ENCODE measurements at places on chromosomes 2 and 18.
A peak's percentile ranks its signal among the peaks of the same experiment; 100 is the strongest.

DNA sequence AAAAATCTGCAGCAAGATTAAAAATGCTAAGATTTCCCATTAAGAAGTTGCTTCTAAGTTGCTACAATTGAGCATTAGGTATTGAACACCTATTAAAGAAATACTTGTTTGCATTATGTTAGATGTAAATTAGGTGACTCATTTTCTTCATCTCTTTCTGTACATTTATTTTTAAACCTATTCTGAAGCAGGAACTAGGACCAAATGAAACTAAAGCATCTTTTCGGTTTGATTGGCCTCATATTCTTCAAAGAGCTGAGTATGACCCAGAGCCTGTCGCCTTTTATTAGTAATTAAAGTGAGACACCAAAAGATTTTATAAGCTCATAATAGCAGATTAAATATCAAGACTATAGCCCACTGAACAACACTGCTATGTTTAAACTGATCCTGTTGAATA lies 83.4 kb upstream of the ZEB2 start:
- no peak for DNase-seq

- DNase-seq, result peak; percentile 4
Observed at GRCh38 chr2:241507430-241508239, 749 bp downstream of the STK25 start.

GRCh38 chr18:9867071-9867594 lies 18.6 kb upstream of the TXNDC2 start:
- no peak for DNase-seq

DNA sequence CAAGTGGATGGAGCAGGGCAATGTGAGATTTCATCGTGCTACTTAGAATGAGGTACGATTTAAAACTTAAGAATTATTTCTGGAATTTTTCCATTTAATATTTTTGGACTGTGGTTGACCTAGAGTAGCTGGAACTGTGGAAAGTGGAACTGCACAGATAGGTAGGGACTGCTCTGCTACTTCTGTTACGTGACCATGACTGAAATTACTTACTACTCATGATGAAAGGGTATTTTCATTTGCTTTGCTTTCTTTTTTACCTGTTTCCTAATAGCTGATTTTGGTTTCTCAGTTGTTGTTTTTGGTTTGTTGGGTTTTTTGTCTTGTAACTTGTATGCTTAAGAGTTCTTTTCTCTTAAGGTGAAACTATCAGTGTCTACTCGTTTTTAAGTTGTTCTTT lies 11.4 kb downstream of the UBE2E3 start:
- DNase-seq, result no peak

DNA sequence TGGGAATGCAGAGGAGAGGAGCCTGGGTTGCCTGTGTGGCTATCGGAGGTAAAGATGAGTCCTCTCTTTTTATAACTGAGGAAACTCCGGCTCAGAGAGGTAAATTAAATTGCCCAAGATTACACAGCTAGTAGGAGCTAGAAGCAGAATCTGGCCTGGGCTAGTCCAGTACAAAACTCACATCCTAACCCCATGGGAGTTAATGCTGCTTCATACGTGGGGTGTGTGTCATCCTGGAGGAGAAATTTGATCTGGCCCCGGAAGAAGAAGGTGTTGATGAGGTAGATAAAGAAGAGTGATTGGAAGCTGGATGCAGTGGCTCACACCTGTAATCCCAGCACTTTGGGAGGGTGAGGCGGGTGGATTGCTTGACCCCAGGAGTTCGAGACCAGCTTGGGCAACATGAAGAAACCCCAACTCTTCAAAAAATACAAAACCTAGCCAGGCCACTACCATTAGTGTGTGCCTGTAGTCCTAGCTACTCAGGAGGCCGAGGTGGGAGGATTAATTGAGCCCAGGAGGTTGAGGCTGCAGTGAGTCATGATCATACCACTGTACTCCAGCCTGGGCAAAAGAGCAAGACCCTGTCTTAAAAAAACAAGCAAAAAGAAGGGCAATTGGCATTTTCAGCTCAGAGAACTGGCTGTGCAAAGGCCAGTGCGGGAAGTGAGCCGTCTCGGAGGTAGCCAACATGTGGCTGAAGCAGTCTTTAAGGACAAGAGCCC lies 33.7 kb downstream of the CTIF start:
- no peak for DNase-seq

DNA sequence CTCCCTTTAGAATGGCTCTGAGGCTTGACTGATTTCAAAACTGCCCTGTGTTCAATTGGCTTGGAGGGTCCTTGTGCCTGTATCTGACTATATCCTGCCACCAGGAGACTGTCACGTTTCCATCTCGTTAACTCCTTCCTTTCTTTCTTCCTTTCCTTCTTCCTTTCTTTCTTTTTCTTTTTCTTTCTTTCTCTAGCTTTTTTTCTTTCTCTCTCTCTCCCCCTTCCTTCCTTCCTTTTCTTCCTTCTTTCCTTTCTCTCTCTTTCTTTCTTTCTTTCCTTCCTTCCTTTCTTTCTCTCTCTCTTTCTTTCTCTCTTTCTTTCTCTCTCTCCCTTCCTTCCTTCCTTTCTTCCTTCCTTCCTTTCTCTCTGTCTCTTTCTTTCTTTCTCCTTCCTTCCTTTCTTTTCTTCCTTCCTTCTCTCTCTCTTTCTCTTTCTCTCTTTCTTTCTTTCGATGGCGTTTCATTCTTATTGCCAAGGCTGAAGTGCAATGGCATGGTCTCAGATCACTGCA lies 38.1 kb upstream of the EML6 start:
- no peak for DNase-seq

DNA sequence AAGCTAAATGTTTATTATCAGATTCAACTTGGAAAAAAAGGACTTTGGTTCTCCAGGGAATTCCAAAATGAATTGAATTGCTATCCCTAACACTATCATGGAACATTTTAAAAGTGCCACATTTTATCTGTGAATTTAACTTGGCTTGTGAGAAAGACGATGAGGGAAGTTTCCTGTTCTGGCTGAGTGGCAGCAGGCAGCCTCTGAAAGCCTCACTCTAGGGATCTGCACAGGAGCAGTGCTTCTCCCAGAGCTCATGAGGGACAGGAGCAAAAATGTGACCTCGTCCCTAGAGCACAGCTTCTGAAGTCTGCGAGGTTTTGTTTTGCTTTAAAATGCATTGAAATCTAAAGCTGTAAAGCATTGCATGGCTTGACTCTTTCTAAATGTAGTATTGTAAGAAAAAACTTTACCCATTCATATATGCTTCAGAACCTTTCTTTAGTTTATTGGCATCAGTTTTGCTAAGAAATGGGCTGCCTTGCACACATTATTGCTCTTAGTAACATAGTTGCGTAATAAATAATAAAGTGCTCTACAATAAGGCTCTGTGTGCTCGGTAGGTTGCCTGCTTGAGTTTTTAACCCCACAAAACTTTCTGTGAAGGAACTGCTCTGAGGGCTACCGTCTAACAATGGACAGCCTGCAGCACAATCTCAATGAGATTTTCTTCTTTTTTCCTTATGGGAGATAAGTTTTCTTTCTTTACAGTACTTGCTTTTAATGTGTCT lies 136.2 kb upstream of the CDCA7 start:
- no peak for DNase-seq

DNA sequence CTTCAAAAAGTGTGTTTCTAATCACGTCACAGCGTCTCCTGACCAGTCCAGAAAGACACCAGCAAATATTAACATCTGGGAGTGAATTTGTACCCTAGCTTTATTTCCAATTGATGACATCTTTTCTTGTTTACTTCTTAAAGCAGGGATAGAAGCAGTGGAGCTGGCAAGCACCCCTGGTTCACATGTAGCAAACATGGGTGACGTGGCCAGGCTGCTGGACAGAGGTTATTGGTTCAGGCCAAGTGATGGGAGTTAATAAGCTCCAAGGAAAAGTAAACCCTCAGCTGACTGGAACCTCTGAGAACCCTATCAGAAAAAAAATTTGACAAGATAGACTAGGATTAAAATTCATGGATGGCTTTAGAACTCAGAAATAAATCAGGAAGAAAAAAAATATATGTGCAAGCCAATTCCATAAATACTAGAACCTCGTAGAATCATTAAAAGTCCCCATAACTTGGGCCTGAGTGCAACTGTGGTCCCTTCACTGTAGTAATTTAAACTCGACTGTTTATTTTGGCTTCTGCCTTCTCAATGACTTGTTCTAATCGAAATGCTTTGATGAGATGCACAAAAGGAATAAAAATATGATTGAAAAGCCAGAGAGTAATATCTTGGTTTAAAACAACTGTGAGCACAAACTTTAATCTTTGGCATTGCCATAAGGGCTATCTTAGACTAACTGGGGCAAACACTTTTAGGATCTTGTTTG lies 121.5 kb upstream of the CTAGE1 start:
- no peak for DNase-seq

GRCh38 chr2:2662037-2662846 lies 331.2 kb upstream of the MYT1L start:
- DNase-seq, result no peak

DNA sequence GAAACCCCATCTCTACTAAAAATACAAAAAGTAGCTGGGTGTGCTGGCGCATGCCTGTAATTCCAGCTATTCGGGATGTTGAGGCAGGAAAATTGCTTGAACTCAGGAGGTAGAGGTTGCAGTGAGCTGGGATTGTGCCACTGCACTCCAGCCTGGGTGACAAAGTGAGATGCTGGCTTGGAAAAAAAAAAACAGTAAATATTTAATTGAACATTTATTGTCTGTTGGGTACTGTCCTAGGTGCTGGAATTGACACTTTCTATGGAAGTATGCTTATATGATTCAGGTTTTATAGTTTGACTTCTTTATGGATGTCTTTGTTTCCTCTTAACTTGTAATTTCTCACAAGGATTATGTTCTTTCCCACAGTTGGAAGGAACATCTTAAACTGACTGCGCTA lies 633.1 kb upstream of the SETBP1 start:
- no peak for DNase-seq

DNA sequence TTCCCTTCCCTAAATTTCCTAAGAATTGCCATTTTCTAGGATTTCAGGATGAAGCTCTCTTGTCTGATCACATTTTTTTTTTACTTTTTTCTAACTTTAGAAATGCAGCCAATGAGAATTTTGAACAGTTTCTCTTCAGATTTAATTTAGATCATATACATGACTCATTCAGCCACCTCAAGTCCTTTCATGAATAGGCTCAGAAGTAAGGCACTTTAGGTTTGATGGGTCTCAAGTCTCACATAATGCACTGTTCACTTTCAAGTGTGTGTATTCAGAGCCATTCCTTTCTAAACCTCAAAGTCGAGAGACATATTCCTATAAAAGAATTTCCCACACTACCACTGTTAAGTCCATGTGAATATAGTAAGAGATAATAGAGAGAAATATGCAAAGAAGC lies 614.1 kb upstream of the VRK2 start:
- DNase-seq, result no peak

GRCh38 chr2:12856934-12857601 lies 140.3 kb downstream of the TRIB2 start:
- no peak for DNase-seq

- no peak for DNase-seq
Observed at GRCh38 chr18:71809711-71810110, 734.4 kb downstream of the CBLN2 start.

GRCh38 chr2:34729845-34730244 lies 1130.7 kb upstream of the FAM98A start:
- no peak for DNase-seq

DNA sequence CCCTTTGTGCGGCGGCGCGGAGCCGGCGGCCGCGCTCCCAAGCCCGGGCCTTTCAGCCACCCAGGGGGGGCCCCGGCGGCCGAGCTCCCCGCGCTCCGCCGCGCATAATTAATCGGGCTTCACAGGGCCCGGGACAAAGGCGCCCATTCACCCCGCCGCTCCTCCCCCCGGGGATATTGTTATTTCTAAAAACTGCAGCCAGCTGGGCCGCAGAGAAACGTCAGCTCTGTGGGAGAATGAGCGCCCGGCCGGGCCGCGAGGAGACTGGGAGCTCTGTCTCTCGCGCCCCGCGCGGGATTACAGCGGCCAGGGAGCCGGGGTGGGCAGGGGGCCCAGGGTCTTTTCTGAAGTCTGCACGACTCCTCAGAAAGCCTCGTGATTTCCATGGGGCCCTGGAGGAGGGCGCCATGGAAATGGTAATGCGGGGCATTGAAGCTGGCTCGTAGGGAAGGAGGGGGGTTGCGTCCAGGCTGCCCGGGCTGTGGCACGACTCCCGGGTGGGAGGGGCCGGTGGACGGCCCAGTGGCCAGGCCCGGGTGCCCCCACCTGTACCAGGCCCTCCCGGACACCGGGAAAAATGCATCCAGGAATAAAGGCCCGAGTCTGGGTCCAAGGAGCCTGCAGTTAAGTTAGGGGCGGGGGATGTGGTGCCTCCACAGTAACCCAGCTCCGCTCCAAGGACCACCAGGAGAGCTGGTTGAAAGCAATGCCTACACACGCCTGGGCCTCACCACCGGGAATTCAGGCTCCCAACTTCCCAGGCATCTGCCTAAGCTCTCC lies 125.3 kb downstream of the ZFP36L2 start:
- no peak for DNase-seq

DNA sequence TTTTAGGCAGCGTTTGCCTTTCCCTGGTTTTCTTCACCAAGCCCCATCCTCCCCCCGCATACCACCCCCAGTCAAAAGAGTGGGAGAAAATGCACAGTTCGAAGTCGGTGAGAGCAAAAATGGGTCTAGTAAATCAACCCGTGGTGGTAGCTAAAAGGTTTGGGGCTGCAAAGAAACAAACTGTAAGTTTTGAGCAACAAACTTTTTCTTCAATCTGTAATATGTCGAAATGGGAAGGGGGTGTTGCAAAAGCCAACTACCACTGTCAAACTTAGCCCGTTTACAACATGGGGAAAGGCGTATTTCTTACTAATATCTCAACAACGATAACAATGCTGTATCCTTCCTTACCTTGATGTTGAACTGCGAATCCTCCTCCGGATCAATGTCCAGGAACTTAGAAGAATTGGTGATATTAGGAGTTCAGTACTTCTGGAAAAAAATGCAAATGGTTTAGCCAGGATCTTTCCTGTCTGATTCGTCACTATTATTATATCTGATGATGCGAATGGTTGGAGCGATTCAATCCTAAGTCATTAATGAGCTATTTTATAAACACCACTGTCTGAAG lies 2.4 kb upstream of the SATB2 start:
- no peak for DNase-seq

- no peak for DNase-seq
Observed at GRCh38 chr18:63505566-63506335, 29.0 kb downstream of the SERPINB5 start.

GRCh38 chr18:50038448-50038847 lies 156.5 kb downstream of the MYO5B start:
- DNase-seq, result no peak

- DNase-seq, result no peak
Observed at GRCh38 chr18:77069931-77070330, 62.7 kb downstream of the MBP start.

- DNase-seq, result no peak
Observed at GRCh38 chr2:191114403-191114886, 36.3 kb downstream of the STAT4 start.

GRCh38 chr2:33620-34019 lies 12.7 kb downstream of the FAM110C start:
- DNase-seq, result peak; percentile 29

GRCh38 chr18:75405351-75405750 lies 22.2 kb downstream of the SMIM21 start:
- DNase-seq, result no peak

DNA sequence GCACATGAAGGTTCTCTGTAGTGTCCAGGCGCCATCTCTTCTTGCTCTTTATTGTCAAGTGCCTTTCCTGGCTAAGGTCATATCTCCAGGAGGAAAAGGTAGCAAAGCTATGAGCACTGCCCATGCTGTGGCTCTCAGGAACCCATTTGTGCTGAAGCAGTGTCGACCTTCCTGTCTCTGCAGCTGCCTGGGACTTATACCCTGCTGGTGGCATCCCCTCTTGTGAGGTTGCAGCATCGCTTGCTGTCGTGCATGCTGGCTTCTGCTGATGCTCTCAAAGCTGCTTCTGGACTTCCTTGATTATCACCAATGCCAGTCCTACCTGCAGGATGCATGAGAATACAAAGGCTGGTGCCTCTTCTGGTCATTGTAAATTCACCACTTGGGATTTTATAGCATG lies 22.1 kb upstream of the PTPN2 start:
- no peak for DNase-seq

All from stimulated activated CD8-positive, alpha-beta memory T cell treated with anti-CD3 and anti-CD28 coated beads, Interleukin-4, amount 100 ng/mL, for 1 hour (primary cell).